ENCODE measurements at places on chromosomes 4 and X.

DNA sequence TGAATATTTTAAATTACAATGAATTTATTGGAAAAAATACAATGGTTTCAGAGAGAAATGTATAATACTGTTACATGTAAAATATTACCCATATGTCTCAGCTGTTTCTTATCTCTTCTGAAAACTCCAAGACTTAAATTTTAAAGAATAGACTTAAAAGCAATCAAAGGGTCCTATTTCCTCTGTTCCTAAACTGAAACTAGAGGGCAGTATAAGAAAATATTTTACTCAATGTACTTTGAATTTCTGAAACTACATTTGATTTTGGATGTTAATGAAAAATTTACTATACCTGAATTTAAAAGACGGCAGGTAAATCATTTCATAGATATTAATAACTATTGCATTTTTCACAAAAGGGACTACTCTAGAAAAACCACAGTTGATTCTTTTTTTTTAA is 200.2 kb downstream of the LRBA start:
- no peak for DNase-seq

- DNase-seq: no peak
Measured at GRCh38 chr4:32192363-32192762, 1472.2 kb downstream of the PCDH7 start.

DNA sequence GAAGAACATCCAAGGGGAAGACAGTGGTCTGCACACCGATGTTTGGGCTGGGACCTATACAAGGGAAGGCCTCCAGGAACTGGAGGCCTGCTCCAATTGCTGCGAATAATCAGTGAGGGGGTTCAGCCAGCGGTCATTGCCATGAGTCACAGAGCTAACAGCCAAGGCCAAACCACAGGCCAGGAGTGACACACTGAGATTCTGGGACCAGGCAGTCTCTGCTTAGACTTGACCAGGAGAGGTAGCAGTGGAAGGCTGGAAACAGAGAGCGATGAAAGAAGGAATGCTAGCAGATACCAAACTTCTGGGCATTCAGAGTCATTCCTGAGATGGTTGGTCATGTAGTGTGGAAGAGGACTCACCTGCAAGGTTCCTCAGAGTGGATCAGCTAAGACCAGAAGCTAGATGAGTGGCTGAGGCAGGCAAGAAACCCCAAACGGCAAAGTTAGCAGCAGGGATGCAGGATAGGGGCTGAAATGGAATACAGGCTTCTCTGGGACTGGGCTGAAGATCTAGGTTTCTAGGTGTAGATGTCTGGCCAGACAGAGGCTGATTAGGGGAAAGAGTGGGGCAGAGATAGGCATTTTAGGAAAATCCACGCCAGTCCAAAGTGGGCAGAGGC is 54.7 kb downstream of the CNGA2 start:
- no peak for DNase-seq

- no peak for DNase-seq
Measured at GRCh38 chrX:100405424-100405823, 4.6 kb downstream of the PCDH19 start.

DNA sequence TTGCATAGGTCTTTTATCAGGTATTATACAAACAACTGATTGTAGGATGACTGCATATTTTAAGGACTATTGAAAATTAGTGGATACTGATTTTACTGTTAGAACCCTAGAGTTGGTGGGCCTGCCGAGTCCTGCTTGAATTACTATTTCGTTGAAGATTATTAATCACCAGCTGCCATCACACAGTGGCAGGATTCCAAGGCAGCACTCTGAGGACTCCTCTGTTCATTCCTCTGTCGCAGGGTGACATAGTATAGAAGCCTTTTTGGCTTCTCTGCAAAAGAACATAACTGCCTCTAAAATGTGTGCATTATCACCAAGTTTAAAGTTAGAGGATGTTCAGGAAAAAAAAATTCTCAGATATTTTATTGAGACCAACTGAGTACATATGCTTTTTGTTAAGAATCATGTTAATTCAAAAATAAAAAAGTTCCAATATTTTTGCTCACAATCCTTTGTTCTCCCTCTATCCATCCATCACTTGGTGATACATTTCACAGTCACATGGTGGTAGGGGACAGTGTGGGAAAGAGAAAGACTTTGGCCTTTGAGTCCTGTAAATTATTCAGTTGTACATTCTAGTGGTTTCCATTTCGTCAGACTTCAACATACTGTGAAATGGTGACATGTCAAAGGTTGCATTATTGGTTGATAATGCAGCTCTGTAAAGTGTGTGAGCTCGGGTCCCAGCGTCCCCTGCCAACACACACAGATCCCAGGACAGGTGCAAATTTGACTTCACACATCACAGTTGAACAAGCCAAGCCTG is 332.5 kb downstream of the GRID2 start:
- DNase-seq: no peak

DNA sequence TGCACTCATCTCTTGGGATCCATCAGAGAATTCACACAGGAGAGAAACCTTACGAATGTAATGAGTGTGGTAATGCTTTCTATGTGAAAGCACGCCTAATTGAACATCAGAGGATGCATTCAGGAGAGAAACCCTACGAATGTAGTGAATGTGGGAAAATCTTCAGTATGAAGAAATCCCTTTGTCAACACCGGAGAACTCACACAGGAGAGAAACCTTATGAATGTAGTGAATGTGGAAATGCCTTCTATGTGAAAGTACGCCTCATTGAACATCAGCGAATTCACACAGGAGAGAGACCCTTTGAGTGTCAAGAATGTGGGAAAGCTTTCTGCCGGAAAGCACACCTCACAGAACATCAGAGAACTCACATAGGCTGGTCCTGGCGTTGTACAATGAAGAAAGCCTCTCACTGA is 42.8 kb downstream of the ZNF157 start:
- no peak for DNase-seq

Measured in T-helper 2 cell treated with Interferon-gamma antibody and Interleukin-4, amounts not matched to agents 5 μg/mL and 100 μg/mL, for 36 hours (primary cell).